ENCODE measurements at places on chromosomes 1 and 21.

- no peak for DNase-seq
Observed at GRCh38 chr1:202848191-202848542, 37.4 kb downstream of the PCAT6 start.

GRCh38 chr1:41580021-41580420 is 95.5 kb upstream of the EDN2 start:
- no peak for DNase-seq

DNA sequence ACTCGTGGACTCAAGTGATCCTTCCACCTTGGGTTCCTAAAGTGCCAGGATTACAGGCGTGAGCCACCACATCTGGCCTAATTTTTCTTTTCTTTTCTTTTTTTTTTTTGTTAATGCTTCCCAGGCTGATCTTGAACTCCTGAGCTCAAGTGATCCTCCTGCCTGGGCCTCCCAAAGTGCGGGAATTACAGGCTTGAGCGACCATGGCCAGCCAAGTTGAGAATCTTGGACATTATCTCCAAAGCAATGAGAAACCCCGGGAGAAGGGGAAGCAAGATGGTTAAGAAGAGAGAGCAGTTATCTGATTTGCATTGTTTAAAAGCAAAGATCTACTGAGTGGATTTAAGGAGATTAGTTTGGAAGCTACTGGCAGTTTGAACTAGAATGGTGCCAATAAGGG is 9.1 kb downstream of the HIPK1 start:
- no peak for DNase-seq

GRCh38 chr1:1132042-1132950 is 16.4 kb upstream of the C1orf159 start:
- no peak for DNase-seq
